Vagina (tissue), 2 donors: ENCODE measurements at places on chromosomes 11 and 22. TPM values are rescaled to one million over a fixed set of nuclear protein-coding genes. Genes with fewer than 3 reads are reported as not detected.

Gene CYP2D6
- 1.7 TPM for total RNA-seq

- no peak overlapping the region for H3K27ac ChIP-seq
- H3K4me3 ChIP-seq: no peak overlapping the region
- peaks cover 5% of the 10 kb centered on the region for H3K4me1 ChIP-seq
- DNase-seq: no peak
- H3K36me3 ChIP-seq: peaks cover 40% of the 10 kb centered on the region
- H3K27me3 ChIP-seq: no peaks in the 10 kb centered on the region
Measured at GRCh38 chr11:61347916-61348461, 13.7 kb downstream of the CYB561A3 start.

DNA sequence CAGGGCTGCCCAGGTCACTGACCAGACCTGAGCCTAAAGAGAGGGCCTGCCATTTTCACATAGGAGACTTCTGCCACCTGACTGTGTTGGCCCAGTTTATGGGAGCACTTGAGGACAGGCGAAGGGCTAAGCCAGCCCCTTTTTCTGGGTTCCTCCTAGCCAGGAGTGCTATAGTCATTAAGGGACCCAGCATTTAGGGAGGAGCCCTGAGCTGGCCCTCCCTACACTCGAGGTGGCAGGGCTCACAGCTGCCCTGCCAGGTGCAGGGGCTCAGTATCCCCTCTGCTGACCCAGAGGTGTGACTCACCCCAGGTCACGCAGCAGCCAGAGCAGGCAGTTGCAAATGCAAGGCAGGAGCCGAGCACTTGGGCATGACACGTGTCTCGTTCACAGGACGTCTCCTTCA, 86.3 kb upstream of the CRYBB3 start:
- no peaks in the 10 kb centered on the region for H3K27me3 ChIP-seq
- DNase-seq: no peak
- H3K27ac ChIP-seq: peak overlapping the region; percentile 34
- peaks cover 36% of the 10 kb centered on the region for H3K4me1 ChIP-seq
- no peaks in the 10 kb centered on the region for H3K36me3 ChIP-seq
- no peak overlapping the region for H3K4me3 ChIP-seq

GRCh38 chr11:64266339-64266738, 15.0 kb downstream of the PLCB3 start:
- H3K36me3 ChIP-seq: peaks cover 46% of the 10 kb centered on the region
- no peak overlapping the region for H3K4me3 ChIP-seq
- no peak overlapping the region for H3K27ac ChIP-seq
- peaks cover 21% of the 10 kb centered on the region for H3K4me1 ChIP-seq

GRCh38 chr11:109075976-109076375, 346.0 kb upstream of the C11orf87 start:
- H3K27me3 ChIP-seq: no peaks in the 10 kb centered on the region
- H3K27ac ChIP-seq: no peak overlapping the region
- no peak for DNase-seq
- peaks cover 15% of the 10 kb centered on the region for H3K4me1 ChIP-seq
- no peak overlapping the region for H3K4me3 ChIP-seq

DNA sequence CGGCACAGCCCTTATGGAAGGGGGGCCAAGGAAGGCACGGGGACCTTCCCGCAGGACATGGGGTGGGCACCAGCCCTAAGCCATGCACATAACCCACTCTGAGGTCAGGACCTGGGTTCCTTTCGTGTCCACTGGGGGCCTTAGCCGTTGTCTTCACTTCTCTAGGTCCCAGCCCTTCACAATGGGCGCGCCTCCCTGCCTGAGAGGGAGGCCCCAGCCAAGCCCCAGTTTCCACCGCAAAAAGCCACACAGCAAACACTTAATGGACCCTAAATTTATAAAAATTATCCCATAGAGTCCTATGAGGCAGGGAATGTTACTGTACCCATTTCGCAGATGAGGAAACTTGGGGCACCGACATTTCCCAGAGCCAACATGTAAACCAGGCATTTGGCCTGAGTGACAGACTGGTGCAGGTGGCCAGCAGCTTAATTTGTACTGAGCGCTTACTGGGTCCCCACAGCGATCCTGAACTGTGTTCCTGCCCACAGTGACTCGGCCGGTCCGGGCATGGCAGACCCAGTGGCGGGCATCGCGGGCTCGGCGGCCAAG, 1.2 kb downstream of the GAS2L1 start:
- H3K4me1 ChIP-seq: peaks cover 46% of the 10 kb centered on the region
- DNase-seq: no peak
- H3K27me3 ChIP-seq: no peaks in the 10 kb centered on the region
- peak overlapping the region; percentile 89 for H3K4me3 ChIP-seq

- no peaks in the 10 kb centered on the region for H3K27me3 ChIP-seq
- H3K4me1 ChIP-seq: no peaks in the 10 kb centered on the region
- no peaks in the 10 kb centered on the region for H3K36me3 ChIP-seq
Measured at GRCh38 chr11:27055065-27055682, 14.6 kb downstream of the BBOX1 start.

DNA sequence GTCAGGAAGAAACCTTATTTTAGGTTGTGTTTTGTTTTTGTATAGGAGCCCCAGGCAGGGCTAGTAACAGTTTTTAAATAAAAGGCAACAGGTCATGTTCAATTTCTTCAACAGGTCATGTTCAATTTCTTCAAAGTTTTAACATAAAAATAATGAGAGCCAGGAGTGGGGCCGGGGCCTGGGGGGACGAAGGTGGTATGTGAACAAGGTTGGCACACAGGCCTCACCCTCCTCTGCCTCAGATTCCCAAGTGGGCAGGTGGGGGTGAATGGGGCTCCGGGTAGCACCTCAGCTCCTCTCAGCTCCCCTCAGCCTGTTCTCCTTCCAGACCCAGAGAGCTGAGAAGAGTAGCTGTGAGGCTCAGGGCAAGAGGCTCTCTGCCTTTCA, 4.4 kb downstream of the DERL3 start:
- DNase-seq: no peak
- no peak overlapping the region for H3K4me3 ChIP-seq
